ENCODE measurements at places on chromosomes 6 and 20.

DNA sequence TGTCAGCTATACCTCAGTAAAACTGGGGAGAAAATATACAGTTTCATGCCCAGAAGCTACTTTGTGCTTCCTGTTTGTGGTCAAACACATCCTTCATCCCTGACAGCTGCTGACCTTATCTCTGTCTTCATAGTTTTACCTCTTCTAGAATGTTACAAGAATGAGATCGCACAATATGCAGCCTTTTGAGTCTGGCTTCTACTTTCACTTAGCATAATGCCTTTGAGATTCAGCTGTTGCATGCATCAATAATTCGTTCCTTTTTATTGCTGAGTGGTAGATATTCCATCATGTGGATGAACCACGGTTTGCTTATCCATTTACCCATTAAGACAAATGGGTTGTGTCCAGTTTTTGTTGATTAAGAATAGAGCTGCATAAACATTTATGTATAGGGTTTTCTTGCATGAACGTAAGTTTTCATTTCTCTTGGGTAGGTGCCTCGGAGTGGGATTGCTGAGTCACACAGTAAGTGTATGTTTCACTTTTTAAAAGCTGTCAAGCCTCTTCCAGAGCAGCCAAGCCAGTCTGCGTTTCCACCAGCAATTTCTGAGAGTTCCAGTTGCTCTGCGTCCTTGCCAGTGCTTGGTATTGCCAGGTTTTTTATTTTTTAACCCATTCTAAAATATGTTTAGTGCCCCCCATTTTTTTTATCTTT is 86.6 kb upstream of the PAX1 start:
- DNase-seq: no peak

- DNase-seq: no peak
These were observed 6.7 kb upstream of the VNN2 start for GRCh38 chr6:132764370-132764769.

GRCh38 chr6:138107078-138107751 is at the start of gene PERP:
PERP (minus strand) TSS chr6:138107419; CDS start chr6:138107340, 79 bp downstream.
- DNase-seq: peak; percentile 77

GRCh38 chr6:138258197-138258596 is 39.9 kb upstream of the PBOV1 start:
- DNase-seq: no peak

- DNase-seq: no peak
These were observed 159.9 kb downstream of the LINC00237 start for GRCh38 chr20:20946122-20946759.

GRCh38 chr6:136989571-136990241 is 55.1 kb downstream of the IL20RA start:
- no peak for DNase-seq

DNA sequence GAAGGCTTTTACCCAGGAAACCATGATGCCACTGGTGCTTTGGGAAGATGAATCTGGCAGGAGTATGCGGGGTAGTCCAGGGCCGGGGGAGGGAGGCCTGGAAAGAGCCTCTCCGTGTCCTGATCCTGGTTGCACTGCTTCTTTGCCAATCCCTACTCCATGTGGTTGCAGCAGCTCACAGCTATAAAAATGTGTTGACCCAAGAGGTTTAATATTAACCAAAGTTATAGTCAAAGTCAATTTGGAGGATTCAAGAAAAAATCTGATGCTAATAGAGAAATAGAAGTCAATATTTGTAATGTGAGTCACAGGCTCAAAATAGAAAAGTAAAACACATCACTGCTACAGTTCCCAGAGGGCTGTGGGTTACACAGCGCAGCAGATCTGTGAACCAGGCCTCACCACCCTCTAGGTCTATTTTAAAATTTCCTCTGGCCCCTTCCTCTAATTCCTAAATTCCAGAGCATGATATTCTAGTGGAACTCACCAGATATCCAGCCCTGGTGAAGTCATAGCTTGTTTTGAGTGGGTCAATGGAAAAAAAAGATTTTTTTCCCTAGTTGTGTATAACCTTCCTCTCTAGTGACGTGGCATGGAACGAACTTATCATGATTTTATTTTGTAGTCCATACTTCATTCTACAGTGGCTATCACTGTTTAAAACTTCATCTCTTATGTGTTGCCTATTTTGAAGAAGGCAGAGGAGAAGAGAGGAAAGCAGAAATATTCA is 63.2 kb upstream of the BMP2 start:
- no peak for DNase-seq

GRCh38 chr6:112216662-112217551 is 37.5 kb downstream of the LAMA4 start:
- no peak for DNase-seq

DNA sequence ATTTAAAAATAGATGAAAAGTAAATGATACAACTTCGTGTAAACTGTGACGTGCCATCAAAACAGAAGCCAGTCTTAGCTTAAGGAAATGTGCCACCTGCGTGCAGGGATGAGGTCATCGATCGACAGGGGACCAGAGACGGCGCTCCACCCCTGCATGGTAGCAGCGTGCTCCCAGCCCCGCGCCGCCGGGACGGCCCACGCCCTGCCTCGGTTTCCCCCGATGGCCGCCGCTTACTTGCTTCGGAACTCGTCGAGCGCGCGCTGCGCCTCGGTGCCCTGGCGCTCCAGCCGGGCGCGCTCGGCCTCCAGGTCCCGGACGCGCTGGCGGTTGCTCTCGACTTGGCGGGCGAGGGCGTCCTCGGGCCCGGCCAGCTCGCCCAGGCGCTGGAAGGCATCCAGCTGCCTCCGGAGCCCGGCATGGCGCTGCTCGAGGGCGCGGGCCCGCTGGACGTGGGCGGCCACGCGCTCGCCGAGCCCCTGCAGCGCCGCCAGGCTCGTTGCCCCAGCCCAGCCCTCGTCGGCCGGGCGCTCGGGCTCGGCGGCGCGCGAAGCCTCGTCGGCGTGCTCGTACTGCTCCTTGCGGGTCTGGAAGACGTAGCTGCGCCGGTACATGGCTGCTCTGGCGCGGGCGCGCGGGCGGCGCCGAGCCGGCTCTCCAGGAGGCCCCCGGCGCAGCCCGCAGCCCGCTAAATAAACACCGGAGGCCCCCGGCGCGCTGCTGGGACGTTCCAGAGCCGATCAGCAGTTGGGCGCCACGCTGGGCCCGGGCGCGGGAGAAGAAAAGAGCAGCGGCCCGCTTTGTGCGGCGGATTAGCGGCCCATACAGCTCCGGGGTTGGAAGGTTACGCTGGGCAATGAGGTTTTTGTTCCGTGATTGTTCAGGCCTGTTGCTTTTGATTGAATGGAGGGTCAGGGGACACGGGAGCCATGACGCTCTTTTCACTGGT is at the start of gene BFSP1:
Gene BFSP1, minus strand, starts transcription at position 664 of the 949 bp plus-strand sequence. Its CDS starts 50 bp downstream, at position 614.
- DNase-seq: peak; percentile 56

GRCh38 chr6:142845624-142846458 is 99.1 kb downstream of the HIVEP2 start:
- DNase-seq: peak; percentile 52

DNA sequence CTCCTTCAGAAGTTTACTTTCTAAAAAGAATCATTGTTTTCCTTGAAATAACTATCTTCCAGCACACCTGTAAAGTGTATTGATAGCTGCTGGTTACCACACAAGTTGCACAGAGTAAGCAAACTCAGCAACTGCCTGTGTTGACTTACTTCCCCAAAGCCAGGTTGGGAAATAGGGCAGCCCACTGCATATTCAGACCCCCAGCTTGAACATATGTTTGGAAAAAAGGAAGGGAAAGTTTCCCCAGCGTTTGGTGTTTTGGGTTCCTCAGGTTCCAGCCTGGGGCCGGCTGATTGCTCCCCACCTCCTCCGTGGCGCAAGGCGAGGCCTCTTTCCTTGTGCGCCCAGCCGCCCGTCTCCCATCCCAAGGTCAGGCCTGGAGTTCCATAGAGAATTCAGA is 70.1 kb upstream of the QKI start:
- no peak for DNase-seq

DNA sequence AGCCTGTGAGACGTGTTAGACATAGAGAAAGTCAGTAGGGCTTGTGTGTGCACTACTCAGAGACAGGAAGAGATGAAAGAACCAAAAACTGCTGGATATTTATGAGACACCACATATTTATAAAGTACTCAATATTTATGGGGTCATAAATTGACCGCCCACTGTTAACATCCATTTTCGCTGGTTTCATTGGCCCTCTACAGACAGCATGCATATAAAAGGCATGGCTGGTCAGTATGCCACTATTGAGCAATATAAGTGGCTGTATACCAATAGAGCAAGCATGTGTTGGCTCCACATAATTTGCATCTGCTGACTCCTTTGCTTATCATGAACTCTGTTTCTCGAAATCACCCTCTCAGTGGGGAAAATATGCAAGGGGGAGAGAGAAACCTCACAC is 110.3 kb upstream of the BTN3A2 start:
- no peak for DNase-seq

DNA sequence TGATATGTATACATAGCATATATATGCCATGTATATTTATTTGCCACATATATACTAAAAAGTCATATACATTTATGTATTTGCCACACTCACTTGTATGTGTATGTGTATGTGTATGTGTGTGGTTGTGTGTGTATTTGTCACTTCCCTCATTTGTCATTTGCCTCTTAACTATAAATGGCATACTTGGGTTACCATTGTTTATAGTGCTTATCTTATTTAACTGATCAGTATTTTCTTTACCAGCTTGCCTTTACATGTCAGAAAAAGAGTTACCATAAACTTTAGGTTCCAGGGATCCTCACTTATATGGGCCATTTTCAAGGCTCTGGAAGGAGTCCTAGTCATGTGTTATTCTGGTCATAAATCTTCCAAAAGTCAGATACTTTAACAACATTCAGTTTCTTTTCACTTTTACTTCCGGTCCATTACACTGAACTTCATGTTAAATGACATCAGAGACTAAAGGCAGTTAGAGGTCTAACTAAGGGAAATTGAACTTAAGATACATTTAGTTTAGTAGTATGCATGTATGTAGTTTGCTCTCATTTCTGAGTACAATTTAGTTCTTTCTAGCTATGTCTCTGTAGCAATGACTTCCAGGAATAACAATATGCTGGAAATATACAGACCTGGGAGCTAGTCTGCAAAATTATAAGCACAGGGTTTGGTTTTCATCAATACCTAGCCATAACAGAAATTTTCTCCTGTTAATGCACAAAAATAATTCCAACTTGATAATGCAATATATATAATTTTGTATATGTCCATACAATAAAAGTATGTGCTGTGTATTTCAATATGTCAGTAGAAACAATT is 33.7 kb upstream of the HIVEP1 start:
- DNase-seq: no peak

DNA sequence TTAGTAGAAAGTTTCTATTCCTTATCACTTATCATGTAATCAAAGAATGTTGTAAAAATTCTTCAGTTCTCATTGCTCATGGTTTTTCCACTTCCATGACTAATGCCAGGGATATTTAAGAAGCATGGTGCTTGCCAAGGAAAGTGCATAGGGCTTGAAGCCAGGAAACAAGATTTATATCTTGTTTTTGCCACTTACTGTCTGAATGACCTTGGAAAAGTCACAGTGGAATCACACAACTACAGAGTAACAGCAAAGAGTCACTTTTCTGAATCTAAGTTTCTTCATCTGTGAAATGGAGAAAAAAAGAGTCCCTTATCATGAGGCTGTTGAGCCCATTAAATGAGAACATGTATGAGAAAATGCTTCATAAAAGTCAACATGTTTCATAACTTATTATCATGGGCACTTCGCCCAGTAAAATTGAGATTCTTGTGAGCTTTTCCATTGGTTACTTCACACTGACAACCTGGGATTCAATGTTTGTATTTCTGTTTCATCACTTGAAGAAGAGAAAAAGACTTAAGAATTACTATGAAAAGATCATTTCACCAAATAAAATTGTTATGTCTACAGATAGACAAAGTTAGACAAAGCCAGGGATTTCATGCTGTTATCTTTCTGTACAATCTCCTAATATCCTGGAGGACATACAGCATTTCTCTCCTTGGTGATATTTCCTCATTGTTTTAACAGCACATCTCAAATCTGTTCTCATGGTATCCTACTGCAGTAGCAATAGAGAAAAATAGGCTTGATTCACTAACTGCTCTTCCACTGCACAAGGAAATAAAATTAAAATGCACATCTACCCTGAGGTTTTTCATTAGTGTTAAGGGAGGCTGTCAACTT is 7.6 kb upstream of the BMP5 start:
- no peak for DNase-seq

- DNase-seq: no peak
These were observed 81.0 kb downstream of the SMLR1 start for GRCh38 chr6:130908188-130908587.

GRCh38 chr20:22403632-22404361 is 180.6 kb downstream of the FOXA2 start:
- DNase-seq: no peak

DNA sequence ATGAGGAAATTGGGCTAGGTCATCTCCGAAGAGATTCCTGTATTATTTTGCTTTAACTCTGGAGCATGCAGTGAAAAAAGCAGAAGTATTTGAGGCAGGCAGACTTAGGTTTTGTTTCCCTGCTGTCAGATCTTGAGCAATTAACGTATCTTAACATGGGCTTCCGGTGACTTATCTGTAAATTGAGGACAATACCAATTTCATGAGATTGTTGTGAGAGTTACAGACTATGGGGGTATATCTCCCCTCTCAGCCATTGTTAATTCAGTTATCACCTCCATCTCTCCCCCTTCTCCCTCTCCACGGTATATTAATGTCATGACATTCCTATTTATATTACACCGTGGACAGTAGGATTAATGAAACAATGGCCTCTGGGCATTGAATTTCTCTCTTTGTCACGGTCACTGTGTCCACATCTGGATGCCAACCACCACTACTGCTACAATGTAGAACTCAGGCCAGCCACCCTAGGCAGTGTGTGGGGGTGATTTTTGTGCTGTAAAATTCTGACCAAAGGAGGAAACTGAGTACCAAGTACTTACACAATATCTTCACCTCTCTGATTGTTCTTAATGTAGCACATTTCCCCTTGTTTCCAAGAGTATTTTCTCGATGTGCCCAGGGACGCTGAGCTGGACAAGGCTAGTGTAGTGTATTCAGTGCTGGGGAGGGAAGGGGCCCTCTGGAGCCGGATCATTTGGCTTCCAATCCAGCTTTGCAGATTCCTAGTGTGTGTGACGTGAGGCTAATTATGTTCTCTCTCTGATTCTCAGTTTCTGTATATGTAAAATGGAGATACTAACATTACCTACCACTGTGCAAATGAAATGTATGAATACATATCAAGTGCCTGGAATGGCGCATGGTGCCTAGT is 77.2 kb downstream of the GCNT2 start:
- DNase-seq: no peak

DNA sequence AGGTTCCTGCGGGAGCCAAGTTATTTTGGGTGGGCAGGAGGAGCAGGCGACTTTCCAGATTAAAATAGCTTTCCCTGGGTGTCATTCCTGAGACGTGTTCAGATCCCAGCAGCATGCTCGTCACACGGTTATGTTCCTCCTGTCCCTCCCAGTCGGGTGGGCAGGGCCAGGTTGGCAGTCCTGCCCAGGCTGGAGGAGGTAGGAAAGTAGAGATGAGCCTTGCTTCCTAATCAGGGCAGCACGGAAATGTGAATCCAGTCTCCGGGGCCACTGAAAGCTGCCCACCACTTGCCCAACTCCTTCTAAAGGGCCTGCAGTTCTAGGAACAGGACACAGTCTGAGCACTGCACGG is 137.0 kb downstream of the MRPL14 start:
- no peak for DNase-seq

DNA sequence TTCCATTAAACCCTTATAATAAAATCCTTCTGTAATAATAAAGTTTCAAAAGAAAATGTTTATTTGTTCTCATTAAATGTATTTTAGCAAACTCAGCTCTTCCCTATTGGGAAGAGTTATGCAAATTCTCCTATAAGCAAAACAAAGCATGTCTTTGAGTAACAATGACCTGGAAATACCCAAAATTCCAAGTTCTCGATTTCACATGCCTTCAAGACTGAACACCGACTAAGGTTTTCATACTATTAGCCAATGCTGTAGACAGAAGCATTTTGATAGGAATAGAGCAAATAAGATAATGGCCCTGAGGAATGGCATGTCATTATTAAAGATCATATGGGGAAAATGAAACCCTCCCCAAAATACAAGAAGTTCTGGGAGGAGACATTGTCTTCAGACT is 3.8 kb downstream of the IL17A start:
- DNase-seq: no peak

Data from activated naive CD4-positive, alpha-beta T cell treated with Interleukin-2 at 50 U/mL for 16 hours (primary cell).